Iris pigment epithelial cell (primary cell): ENCODE measurements at places on chromosomes 2 and 18.

- DNase-seq = no peak
These were observed 1322.0 kb downstream of the LRP1B start for GRCh38 chr2:140808820-140809219.

DNA sequence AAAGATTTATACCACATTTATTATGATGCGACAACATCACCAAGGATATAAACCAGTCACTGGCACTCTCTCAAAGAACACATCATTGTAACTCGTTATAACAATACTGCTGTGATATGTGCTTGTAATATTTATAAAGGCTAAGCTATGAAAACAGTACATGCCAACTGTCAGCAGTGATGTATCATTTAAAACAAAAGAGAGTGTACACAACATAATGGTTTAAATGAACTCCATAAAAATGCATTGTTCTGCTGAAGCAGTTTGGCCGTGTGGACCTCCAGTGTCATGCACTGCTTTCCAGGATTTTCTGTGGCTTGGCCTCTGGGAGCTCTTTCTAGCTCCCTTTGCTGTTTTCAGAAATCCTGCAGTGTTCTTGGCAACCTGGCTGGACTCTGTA, 215.6 kb downstream of the MTX2 start:
- DNase-seq = no peak

DNA sequence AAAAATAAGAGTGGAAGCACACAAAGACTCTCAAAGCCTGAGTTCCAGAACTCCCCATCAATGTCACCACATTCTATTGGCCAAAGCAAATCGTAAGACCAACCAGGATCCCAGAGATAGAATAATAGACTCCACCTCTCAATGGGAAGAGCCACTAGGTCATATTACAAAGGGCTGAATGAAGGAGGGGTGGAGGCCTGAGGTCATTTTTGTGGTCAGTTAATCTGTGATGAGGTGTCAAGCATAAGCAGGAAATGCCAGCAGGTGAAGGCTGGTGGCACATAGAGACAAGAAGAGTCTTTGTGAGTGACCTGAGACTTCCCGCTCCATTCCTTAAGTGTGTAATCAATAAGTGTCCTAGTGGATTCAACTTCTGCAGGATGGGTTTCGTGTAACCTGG, 144.3 kb downstream of the TFCP2L1 start:
- DNase-seq = no peak

DNA sequence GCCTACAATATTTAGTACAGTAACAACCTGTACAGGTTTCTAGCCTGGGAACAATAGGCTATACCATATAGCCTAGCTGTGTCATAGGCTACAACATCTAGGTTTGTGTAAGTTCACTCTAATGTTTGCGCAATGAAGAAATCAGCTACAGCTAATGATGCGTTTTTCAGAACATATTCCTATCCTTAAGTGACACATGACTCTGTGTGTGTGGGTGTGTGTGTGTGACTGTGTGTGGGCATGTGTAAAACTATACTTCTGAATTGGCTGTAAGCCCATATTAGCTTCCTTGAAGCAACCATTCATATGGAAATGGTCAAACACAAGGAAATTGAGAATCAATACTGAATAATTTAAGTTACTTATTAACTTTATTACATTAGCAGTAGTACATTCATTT, 120.8 kb upstream of the SULT1C3 start:
- DNase-seq = no peak
